Hypothalamus (tissue), 51 donors: ENCODE measurements at places on chromosomes 3 and 15.

DNA sequence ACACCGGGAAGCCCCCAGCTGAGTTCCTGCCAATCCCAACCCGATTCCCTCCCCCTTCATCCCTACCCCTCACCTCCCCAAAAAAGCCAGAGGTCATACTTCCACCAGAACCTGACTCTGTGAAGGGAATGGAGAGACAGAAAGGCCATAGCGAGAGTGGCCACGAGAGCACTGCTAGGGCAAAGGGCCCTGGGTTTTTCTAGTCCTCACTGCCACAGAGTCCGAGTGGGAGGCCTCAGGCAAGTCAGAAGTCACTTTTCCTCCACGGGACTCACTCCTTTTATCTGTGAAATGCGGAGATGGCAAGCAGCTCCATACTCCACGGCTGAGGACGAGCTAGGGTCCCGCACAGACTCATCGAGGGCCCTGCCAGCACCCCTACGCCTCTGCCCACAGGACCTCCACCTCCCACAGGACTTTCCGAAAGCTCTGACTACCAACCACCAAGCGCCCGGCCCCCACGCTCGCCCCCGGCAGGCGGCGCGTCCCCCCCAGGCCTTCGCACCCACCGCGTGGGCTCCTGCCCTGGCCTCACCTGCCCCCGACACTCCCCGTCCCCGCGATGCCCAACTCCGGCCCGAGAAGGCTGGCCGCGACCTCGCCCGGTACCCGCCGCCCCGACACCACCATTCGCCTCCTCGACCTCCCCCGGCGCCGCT lies 792 bp downstream of the ATP13A3 start:
- DNase-seq, result no peak

- no peak for DNase-seq
Measured at GRCh38 chr15:50055332-50055731, 63.7 kb downstream of the ATP8B4 start.

GRCh38 chr3:182567700-182568099 lies 225.6 kb upstream of the ATP11B start:
- DNase-seq, result no peak

GRCh38 chr3:119643528-119643927 lies 16.9 kb downstream of the POPDC2 start:
- no peak for DNase-seq
